ENCODE measurements at places on chromosomes 11 and 22.
A peak's percentile ranks its signal among the peaks of the same experiment; 100 is the strongest.

- DNase-seq = no peak
These were observed 12.0 kb downstream of the FAM111A start for GRCh38 chr11:59154610-59155009.

- DNase-seq = no peak
These were observed 3.0 kb downstream of the GAL start for GRCh38 chr11:68687311-68687710.

DNA sequence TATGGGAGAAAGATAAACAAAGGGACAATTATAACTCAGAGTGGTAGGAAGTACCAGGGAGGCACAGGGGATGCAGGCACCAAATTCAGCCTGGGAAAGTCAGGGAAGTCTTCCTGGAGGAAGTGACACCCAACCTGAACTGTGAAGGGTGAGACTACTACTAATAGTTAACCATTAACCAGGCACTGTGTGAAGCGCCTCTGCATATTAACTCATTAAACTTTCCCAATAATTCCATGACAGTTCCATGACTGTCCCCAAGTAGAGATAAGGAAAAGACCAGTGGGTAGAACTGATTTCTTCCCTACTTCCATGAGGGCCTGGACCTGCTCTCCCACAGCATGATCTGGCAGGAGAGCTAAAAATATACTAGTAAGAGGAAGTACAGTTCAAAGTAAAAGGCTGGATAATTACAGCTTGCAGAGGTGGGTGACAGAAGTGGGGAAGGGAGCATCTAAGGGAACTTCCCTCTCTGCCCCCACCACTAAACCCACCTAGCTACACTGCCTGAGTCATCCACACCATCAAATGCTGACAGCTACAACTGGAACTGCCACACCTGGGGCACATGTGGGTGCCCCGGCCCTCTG is 4.7 kb upstream of the AP1B1 start:
- DNase-seq = no peak

- no peak for DNase-seq
These were observed 52.4 kb downstream of the KCNC1 start for GRCh38 chr11:17786824-17787525.

DNA sequence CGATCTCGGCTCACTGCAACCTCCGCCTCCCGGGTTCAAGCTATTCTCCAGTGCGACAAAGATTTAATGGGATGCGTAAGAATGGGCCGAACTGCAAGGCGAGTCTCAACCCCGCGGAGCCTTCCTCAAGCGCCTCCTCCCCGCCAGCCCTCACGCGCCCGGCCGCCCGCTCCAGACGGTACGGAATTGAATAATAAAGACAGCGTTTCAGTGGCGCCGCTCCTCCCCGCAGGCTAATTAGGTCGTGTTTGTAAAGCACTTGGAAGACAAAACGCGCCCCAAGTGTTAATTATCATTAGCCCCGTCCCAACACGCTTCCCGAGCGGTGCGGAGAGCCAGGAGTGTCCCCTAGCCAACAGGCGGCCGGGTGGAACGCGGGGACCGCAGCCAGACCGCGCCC is 192.0 kb downstream of the BUD13 start:
- peak; percentile 87 for DNase-seq

DNA sequence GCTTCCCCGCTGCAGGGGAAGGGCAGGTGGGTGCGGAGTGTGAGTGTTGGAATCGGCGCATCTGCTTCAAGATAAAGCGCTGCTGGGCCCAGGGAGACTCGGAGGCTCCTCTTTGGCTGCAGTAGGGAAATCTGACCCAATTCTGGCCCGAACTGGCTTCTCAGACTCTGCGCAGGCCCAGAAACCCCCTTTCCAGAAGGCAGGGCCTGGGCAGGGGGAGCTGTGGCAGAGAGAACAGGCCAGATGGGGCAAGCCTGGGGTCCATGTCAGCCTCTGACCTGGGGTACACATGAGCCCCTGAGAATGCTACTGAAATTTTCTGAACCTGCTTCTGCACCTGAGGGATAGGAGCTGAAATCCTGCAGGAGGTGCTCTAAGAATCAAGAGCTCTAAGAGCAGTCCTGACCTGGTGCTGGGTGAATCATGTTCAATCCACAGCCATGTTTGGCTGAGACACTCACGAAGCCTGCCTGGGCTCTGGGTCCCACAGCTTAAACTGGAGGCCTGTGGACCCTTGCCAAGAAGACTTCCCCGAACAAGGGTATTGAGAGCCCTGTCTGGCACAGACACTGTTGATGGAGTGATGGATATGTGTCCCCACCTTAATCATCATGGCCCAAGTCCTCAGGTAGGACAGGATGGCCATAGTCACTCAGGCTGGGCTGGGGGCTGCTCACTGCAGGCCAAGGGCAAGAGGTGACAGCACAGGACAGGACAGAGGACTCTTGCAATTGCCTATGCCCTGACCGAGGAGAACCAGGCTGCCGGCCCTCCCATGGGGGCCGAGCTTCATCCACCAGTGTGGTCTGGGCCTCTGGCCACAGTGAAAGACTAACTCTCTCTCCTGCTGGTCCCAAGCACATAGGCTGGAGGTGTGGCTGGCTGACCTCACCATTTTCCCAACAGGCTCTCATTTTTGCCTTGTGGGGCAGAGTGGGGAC is 6.9 kb downstream of the RAB3IL1 start:
- DNase-seq = no peak

- DNase-seq = peak; percentile 71
These were observed 29.9 kb downstream of the SERPIND1 start for GRCh38 chr22:20803696-20804324.

- no peak for DNase-seq
These were observed 162.9 kb upstream of the ZBED5 start for GRCh38 chr11:11020747-11021149.

GRCh38 chr11:85661972-85662664 is 2.8 kb downstream of the CREBZF start:
- no peak for DNase-seq

- peak; percentile 92 for DNase-seq
These were observed 16.1 kb downstream of the TSKU start for GRCh38 chr11:76799066-76799804.

DNA sequence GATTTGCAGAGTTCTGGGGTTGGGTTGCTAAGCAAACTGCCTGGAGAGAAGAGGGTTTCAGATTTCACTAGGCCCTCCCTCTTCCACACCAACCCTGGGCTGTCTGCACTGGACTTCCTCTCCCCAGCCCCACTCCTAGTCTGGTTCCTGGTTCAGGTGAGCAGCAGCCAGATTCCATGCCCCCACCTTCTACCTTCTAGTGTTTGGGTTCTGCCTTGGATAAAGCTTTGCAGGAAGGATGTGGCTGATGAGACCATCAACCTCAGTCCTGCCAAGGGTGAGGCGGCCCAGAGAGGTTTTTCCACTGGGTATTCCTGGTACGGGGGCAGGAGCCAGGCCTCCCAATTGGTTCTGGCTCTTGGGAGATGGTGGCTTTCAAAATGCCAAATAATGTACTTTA is 68.3 kb downstream of the BCR start:
- DNase-seq = no peak

DNA sequence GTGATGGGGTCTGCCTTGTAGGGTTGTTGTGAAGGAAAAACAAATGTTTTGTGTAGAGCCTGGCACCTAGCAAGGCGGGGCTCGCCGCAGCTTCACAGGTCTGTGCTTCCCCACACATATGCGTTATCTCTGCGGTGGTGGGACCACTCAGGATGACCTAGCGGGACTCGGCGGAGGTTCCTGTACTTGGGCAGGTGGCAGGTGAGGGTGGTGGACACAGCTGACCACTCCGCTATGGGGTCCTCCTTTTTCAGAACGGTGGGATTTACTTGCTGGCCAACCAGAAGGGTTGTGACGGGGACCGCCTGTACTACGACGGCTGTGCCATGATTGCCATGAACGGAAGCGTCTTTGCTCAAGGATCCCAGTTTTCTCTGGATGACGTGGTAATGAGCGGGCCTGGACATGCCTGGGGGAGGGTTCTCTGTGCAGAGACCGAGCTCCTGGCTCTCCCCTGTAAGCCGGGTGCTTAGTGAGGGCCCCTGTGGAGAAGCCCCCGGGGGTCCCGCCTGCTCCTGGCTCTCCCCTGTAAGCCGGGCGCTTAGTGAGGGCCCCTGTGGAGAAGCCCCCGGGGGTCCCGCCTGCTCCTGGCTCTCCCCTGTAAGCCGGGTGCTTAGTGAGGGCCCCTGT is 21.3 kb downstream of the NADSYN1 start:
- DNase-seq = no peak

DNA sequence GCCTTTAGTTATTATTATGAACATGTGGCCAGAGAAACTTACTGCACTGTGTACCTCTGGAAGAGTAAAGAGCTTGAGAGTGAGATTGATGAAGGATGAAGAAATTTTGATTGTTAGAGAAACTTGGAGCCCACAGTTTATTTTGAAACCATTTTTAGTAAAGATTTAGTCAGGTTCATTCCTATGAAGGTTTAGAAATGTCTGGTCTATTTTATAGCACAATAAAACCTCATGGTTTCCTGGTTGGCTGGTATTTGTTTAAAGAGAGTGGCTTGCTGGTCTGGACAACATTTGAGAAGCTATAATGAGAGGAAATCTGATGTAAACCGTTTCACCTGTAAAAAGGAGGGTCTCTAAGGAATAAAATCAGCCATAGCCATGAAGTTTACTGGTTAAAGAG is 8.8 kb upstream of the PDE3B start:
- DNase-seq = no peak

- no peak for DNase-seq
These were observed 1487.5 kb downstream of the BRD1 start for GRCh38 chr22:48340191-48340590.

GRCh38 chr11:67664213-67664585 is 10.2 kb downstream of the ALDH3B2 start:
- DNase-seq = no peak

DNA sequence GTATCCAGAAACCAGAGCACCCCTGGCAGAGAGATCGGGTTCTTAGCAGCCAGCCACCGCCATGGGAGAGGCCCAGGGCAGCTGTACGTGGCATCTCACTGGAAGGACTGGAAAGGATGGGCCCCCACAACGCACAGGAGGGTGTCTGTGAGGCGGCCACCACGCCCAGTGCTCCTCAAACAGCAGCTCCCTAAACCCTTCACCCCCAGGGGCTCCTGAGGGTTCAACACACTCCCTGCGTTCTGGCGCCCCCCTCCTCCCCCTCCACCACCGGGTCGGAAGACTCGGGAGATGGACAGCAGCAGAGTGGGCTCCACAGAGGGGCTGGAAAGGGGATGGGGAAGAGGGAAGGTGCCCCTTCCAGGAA is 1.1 kb downstream of the MAPK12 start:
- DNase-seq = no peak

- no peak for DNase-seq
These were observed 84.3 kb upstream of the SYN3 start for GRCh38 chr22:33142282-33143055.

DNA sequence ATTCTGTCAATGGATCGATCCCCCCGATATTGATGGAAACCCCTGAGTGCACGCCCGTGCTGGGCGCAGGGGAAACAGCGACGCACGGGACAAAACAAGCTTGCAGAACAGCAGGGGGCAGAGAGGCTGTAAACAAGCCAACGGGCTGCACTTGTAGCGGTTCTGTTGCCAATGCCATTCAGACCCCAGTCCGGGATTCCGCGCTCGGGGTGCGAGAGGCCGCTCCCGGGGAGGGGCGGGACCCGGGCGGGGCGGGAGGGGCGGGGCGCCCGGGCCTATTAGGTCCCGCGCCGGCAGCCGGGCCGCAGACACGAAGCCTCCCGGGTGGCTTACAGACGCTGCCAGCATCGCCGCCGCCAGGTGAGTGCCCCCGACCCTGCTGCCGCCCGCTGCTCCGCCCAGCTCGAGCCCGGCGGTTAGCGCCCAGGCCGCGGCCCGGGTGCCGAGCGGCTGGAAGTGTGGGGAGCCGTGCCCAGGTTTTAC is at the start of gene BIK:
Gene BIK (plus strand): TSS at position 307 of the 483 bp plus-strand sequence. CDS start 13,273 bp downstream, outside the sequence.
- peak; percentile 74 for DNase-seq

DNA sequence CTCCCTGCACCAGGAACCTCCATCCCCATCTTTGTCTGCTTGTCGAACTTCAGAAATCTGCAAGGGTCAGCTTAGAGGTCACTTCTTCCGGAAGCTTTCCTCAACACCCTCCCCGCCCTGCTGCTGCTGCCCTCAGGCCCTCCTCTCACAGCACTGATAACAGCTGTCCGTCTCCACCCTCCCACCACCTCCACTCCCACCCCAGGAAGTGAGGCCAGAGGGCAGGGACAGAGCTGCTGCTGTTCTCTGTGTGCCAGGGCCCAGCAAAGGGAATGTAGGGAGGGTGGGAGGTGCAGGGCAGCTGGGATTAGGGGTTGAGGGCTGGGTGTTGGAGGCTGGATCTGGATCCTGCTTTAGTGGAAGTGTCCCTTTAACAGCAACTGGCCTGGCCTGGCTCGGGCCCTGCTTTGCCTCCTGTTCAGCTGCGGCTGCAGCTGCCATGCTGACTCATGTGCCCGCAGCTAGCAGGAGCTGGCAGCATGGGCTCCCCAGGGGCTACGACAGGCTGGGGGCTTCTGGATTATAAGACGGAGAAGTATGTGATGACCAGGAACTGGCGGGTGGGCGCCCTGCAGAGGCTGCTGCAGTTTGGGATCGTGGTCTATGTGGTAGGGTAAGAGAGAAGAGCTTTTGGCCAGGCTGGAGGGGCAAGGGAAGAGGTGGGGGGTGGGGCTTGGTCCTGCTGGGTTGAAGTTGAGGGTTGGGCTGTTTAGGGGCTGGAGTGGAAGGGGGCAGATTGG is at the start of gene P2RX6:
Gene P2RX6 (plus strand): TSS at position 440 of the 740 bp plus-strand sequence. CDS start 10 bp downstream, at position 450.
- DNase-seq = no peak
